ENCODE measurements at places on chromosomes 6 and 20. TPM values are rescaled to one million over a fixed set of nuclear protein-coding genes. Genes with fewer than 3 reads are reported as not detected.

Gene RAB44
- total RNA-seq, result not detected

Gene ESR1
- total RNA-seq, result under 0.01 TPM

Gene TRAPPC3L
- total RNA-seq, result not detected

Gene ZC2HC1B
- total RNA-seq, result not detected

Gene WFDC2
- not detected for total RNA-seq

Gene PNPLA1
- total RNA-seq, result 0.05 TPM

Gene CALHM5
- total RNA-seq, result 6.1 TPM
